ENCODE measurements at places on chromosomes 6 and 20.

- DNase-seq, result no peak
Observed at GRCh38 chr6:411402-412145, 20.0 kb downstream of the IRF4 start.

- DNase-seq, result no peak
Observed at GRCh38 chr6:38784506-38785235, 69.6 kb downstream of the DNAH8 start.

DNA sequence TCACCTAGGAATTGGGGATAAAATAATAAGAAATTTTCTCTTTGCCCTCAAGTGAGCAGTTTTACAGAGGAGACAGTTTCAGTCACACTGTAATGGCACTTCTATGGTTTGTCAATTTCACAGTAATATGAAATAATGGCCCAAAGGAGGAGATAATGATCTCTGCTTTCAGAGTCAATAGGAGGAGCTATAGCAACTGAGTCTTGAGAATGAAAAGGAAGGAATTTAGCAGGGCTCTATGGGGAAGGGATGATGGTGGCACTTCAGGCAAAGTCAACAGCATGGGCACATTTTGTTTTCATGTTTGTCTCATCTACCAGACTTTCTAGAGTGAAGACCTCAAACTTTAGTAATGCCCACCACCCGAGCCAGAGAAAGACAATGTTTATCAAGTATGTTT is 138.3 kb upstream of the HMGN3 start:
- DNase-seq, result no peak

GRCh38 chr6:80366051-80366450 is 259.6 kb downstream of the BCKDHB start:
- no peak for DNase-seq

GRCh38 chr6:54112151-54112650 is 958 bp downstream of the MLIP start:
- DNase-seq, result no peak

DNA sequence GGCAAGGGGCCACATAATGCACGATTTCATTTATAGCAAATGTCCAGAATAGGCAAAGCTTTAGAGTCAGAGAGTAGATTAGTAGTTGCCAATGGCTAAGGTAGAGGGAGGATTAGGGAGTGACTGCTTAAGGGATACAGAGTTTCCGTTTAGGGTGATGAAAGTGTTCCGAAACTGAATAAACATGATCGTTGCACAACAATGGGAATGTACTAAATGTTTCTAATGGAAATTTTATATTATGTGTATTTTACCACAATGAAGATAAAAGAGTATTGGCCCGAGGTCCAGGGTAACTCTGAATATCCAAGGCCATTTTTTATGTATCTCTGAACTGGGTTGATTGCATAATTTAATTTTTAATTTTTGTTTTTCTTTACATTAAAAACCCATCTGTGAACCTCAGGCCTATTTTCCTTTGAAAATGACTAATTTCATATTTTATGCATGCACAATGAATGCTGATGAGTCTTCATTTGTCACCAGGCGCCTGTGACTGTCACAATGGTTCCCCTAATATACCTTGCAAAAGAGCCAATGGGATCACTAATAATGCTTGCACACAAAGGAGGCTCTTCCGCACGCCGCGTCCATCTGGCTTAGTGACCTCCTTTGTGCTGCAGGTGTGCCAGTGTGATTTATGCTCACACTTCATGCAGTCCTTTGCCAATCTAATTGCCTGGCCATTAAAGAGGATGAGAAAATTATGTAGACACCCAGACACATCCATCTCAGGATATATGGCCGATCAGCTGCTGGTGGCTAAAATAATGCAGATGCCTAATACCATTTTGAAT is 612.5 kb downstream of the CDH26 start:
- no peak for DNase-seq

DNA sequence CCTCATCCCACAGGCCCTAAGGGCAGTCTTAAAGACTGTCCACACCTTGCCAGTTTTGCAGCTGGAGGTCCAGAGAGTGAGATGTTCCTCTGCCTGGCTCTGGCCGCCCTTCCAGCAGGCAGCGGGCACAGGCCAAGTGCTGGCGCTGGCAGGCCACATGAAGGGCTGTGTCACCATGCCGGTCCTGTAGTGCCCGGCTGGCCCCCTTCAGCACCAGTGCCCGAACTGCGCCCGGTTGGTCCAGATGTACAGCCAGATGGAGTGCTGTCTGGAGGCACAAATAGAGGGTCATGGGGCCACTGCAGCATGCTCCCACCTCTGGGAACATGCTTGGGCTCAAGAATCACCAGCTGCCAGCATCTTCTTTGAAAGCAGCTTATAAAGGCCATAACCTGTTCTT is 3.8 kb downstream of the NFKBIE start:
- DNase-seq, result no peak

GRCh38 chr6:88983532-88983931 is 20.1 kb upstream of the RNGTT start:
- no peak for DNase-seq

DNA sequence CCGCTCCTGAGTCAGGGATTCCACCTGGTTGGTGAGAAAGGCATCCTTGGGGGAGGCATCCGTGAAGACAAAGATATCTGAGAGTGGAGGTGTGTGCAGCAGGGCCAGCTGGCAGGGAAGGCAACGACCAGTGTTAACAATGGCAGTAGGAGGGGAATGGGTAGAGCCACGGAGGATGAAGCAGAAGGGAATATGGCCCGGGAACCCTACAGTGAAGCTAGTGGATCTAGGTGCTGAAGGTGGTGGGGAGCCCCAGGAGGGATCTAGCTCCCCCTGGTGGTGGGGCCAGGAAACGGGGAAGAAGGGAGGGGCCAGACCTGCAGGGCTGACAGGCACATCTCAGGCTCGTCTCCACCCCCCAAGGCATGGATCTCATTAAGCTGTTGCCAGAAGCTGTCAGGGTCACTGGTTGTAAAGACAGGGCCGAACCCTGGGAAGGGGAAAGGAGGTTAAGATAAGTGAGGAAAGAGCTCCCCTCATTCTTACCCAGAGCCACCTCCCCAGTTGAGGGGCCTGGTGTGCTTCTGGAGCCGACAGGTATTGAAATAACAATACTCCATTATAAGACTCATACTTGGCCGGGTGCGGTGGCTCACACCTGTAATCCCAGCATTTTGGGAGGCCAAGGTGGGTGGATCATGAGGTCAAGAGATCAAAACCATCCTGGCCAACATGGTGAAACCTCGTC is 7.3 kb downstream of the VWA7 start:
- peak; percentile 84 for DNase-seq

GRCh38 chr6:124434421-124434820 is 527.8 kb upstream of the RNF217 start:
- DNase-seq, result no peak

GRCh38 chr6:36998723-36999038 is 6.8 kb upstream of the FGD2 start:
- DNase-seq, result no peak

- no peak for DNase-seq
Observed at GRCh38 chr6:125066964-125067363, 86.6 kb upstream of the TPD52L1 start.

GRCh38 chr20:19231359-19232035 is 19.1 kb downstream of the SLC24A3 start:
- DNase-seq, result no peak

GRCh38 chr6:41373919-41374617 is 38.7 kb downstream of the NCR2 start:
- no peak for DNase-seq

- DNase-seq, result no peak
Observed at GRCh38 chr6:151553416-151554165, 59.8 kb downstream of the CCDC170 start.

DNA sequence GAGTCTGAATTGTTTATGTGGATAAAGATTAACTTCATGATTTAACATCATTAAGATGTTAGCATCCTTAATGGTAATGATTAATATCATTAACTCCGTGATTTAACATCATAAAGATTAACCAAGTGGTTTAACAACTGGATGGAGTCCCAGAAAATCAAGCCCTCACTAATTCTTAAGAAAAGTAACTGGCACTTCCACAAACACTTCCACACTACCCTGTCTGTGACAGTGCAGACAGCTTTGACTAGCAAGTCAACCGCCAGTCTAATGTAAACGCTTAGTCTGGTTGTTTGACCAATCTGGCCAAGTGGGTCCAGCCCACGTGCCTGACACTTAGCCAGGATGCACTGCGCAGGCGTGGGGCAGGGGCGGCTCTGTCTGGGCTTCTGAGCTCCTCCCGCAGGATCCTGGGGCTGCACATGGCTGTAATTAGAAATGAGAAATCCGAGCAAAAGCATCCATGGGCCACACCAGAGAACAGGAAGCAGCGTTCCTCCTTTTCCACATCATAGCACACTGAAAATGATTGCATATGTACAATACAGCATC is 424.2 kb downstream of the FOXA2 start:
- DNase-seq, result no peak

DNA sequence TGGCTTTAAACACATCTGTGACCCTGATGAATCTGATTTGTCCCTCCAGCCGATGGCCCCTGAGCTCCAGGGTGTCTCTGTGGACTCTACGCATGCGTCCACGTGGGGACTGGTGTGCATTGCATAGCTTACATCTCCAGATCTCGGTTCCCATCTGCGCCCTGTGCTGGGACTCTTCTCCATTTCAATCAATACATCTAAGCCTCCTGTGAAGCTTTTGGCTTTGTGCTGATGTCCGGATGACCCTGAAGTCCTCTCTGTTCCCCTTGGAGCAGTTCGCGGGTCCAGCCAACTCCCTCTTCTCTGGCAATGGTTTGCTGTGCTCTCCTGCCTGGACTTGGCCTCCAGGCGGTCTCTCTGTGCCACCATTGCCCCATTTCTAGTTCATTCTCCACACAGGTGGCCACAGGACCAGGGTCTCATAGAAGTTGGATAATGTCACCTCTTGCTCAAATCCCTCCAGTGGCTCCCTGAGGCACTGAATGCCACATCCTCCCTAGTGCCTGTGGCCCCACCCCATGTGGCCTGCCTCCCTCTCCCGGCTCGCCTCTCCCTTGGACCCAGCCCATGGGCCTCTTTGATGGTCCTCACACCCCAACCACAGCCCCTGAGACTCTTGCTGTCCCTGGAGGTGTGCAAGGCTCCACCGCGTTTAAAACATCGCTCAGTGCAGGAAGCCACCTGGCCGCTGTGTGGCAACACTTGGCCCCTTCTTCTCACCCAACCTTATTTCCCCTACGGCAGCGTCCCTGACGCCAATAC is 155.4 kb downstream of the SYCP2 start:
- no peak for DNase-seq
